K562 (cell line): ENCODE measurements at places on chromosomes 5 and 9. TPM values are rescaled to one million over a fixed set of nuclear protein-coding genes. Genes with fewer than 3 reads are reported as not detected.

Gene LPAR1
- 0.09 and 0.13 TPM in 2 replicates for total RNA-seq

Gene CCL21
- 0.34 TPM in 1 of 2 replicates, not detected in the other for total RNA-seq

Gene ANKDD1B
- total RNA-seq, result 0.18 and 0.25 TPM in 2 replicates

Gene C7
- total RNA-seq, result 0.82 and 1.5 TPM in 2 replicates

Gene GLRA1
- not detected in 2 replicates for total RNA-seq

Gene CDKN2A
- total RNA-seq, result not detected in 2 replicates

Gene AK8
- total RNA-seq, result not detected in 2 replicates
